Activated T-cell treated with anti-CD3 and anti-CD28 coated beads, Interleukin-2, amount 50 U/mL, for 72 hours (primary cell): ENCODE measurements at places on chromosomes 2 and 18. TPM values are rescaled to one million over a fixed set of nuclear protein-coding genes. Genes with fewer than 3 reads are reported as not detected.

Gene MC4R
- total RNA-seq, result not detected

GRCh38 chr2:167933097-167933814 lies 314.1 kb downstream of the STK39 start:
- no peak for DNase-seq
- no peak overlapping the region for H3K4me3 ChIP-seq
- H3K36me3 ChIP-seq, result no peaks in the 10 kb centered on the region

Gene RIT2
- total RNA-seq, result not detected

DNA sequence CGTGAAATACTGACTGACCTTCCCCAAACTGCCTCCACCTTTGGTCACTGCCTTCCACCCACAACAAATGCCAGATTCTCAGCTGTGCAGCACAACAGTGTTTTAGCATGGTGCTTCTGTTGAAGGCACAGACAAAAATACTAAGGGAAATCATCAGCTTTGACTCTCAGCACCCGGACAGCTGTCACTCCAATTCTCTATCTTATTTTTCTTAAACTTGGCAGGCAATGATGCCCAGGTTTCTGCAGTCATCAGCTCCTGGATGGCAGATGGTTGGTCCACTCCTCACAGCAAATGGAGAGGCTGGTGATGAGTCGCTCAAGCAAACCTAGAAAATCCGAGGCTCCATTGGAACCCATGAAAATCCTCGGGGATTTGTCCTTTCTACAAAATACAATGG lies 2.9 kb upstream of the FAM124B start:
- H3K36me3 ChIP-seq, result peaks cover 4% of the 10 kb centered on the region
- no peak overlapping the region for H3K4me3 ChIP-seq
- DNase-seq, result no peak

DNA sequence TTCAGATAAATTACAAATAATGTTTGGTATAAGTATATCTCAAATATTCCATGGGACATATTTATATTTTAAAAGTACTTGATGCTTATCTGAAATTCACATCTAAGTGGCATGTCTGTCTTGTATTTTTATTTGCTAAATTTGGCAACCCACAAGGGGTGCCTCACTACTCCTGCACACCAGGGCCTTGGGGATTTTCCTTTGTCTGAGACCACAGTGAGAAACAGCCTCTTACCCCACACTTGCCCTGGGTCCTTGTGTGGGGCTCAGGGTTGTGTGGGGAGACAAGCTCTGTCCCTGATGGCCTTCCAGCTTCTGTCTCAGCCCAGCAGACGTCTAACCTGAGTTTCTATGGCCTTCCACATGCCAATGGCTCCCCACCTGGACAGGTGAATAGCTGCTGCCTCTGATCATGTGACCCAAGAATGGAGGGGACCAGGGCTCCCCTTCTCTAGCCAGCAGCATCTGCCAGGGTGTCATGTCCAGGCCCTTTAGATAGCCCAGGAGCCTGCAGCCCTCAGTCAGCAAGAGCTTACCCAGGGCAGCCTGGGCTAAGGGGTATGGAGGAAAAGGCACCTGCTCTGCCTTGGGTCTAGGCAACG lies 49.5 kb upstream of the MRPL33 start:
- no peak overlapping the region for H3K4me3 ChIP-seq
- H3K27me3 ChIP-seq, result peaks cover 8% of the 10 kb centered on the region
- peaks cover 46% of the 10 kb centered on the region for H3K4me1 ChIP-seq
- H3K27ac ChIP-seq, result no peak overlapping the region
- no peaks in the 10 kb centered on the region for H3K36me3 ChIP-seq

Gene CD226
- 81.8 TPM for total RNA-seq

DNA sequence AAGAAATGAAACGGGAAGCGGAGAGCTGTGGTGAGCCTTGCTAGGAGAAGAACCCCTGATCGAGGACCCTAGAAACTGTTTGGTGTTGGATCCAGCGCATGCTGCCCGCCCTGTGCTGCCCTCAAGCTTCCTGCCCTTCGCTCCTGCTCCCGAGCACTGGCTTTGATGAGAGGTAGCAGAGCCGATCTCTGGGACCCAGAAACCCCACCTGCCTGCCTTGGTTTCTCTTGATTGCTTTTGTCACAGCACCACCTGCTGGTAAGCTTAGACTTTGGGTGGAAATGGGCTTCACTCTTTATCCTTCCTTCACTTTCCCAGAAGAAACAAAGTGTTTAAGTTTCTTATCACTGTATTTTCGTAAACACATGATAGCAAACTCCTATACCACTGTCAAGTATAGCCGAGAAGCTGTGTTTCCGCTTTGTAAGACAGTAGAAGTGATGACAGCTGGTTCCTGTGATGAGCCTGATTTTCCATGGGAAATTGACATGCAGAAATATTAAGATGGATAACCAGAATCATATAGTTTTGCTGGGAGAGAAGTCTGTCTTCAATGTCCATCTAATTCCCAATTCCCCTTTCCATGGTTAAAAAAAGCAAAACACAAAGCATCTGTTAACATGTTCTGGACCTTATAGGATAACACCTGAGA lies 267.4 kb downstream of the PHLPP1 start:
- no peaks in the 10 kb centered on the region for H3K36me3 ChIP-seq
- no peak overlapping the region for H3K4me3 ChIP-seq
- peak; percentile 71 for DNase-seq

DNA sequence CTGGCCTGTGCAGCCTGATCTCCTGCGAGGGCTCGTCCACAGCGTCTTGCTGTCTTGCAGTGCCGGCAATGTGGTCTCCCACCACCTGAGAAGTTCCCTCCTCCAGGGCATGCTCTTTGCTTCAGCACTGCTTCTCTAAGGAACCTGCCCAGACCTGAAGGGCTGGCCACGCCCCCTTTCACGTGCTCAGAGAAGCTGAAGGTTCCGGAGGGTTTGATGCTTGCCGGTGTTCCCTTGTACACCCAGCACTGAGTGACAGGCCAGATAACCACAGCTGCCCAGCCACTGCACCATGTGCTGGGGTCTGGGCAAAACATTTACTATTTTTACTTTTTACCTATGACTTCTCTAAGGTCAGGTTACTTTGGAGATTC lies 1.7 kb upstream of the POLR2D start:
- H3K27ac ChIP-seq, result no peak overlapping the region
- no peaks in the 10 kb centered on the region for H3K27me3 ChIP-seq
- H3K36me3 ChIP-seq, result no peaks in the 10 kb centered on the region
- H3K4me1 ChIP-seq, result peaks cover 35% of the 10 kb centered on the region

GRCh38 chr2:63596401-63596883 lies 7.7 kb downstream of the MDH1 start:
- H3K27ac ChIP-seq, result no peak overlapping the region
- no peaks in the 10 kb centered on the region for H3K27me3 ChIP-seq
- H3K4me3 ChIP-seq, result no peak overlapping the region
- H3K36me3 ChIP-seq, result no peaks in the 10 kb centered on the region

- H3K27me3 ChIP-seq, result no peaks in the 10 kb centered on the region
- peaks cover 23% of the 10 kb centered on the region for H3K4me1 ChIP-seq
- H3K4me3 ChIP-seq, result no peak overlapping the region
Observed at GRCh38 chr2:224915136-224915535, 127.1 kb downstream of the DOCK10 start.

DNA sequence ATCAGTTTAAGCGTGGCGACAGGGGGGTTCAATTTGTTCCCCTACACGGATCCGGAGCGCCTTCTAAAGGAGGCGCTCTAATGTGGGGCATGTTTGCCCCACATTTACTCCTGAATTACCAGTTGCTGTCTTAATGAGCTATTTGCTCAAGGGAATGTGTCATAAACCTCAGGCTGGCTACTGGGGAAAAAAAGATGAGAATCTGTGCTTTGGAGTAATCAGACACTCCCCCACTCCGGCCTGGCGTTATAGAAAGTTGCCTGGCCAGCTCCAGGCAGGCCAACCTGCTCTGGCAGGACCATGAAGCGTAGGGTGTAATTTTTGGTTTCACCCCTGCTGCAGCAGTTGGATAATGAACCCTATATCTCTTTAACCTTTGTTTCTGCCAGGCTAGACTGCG lies 31.0 kb upstream of the MAP3K20 start:
- H3K4me3 ChIP-seq, result no peak overlapping the region
- H3K4me1 ChIP-seq, result peaks cover 16% of the 10 kb centered on the region
- H3K27me3 ChIP-seq, result peaks cover 18% of the 10 kb centered on the region
- no peaks in the 10 kb centered on the region for H3K36me3 ChIP-seq
- H3K27ac ChIP-seq, result no peak overlapping the region

DNA sequence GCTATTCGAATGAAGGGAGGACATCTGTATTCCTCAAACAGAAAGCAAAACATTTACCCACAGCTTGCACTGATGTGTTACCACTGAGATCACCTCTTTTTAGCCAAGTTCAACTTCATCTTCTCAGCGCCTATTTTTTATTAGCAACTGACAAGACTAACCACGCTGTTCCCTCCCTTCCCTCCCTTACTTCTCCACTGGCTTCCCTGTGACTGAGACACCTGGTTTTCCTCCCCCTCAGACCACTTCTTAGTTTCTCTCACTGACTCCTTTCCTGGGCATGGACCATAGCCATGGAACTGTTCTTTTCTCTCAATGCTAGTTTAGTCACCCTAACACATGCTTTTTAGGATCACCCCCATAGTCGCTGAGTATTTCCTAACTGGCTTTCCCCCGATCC lies 3.3 kb downstream of the L3MBTL4 start:
- H3K4me3 ChIP-seq, result no peak overlapping the region
- peaks cover 1% of the 10 kb centered on the region for H3K36me3 ChIP-seq
- no peak for DNase-seq
- peaks cover 5% of the 10 kb centered on the region for H3K4me1 ChIP-seq
- H3K27ac ChIP-seq, result no peak overlapping the region

DNA sequence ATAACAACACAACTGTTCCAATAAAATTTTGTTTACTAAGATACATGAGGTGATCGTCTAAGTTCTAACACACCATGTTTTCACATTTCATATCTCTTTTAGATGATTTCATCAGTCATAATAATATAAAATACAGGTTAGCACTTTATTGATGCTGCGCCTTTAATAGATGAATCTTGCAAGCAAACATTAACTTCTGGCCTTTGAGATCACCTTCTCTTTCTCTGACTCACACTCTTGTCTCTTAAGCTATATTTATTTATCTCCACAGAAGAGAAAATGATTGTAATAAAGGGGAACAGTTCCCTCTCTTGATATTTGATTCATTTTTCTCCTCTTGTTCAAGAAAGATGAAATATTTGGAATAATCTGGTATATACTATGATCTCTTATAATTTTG lies 603.3 kb upstream of the POU3F3 start:
- H3K27me3 ChIP-seq, result no peaks in the 10 kb centered on the region
- no peak for DNase-seq
- H3K4me1 ChIP-seq, result no peaks in the 10 kb centered on the region
- H3K36me3 ChIP-seq, result no peaks in the 10 kb centered on the region
- H3K4me3 ChIP-seq, result no peak overlapping the region
- H3K27ac ChIP-seq, result no peak overlapping the region

- H3K27me3 ChIP-seq, result no peaks in the 10 kb centered on the region
- H3K4me1 ChIP-seq, result no peaks in the 10 kb centered on the region
- no peak overlapping the region for H3K4me3 ChIP-seq
- DNase-seq, result no peak
Observed at GRCh38 chr2:45470531-45470930, 140.5 kb downstream of the SRBD1 start.

DNA sequence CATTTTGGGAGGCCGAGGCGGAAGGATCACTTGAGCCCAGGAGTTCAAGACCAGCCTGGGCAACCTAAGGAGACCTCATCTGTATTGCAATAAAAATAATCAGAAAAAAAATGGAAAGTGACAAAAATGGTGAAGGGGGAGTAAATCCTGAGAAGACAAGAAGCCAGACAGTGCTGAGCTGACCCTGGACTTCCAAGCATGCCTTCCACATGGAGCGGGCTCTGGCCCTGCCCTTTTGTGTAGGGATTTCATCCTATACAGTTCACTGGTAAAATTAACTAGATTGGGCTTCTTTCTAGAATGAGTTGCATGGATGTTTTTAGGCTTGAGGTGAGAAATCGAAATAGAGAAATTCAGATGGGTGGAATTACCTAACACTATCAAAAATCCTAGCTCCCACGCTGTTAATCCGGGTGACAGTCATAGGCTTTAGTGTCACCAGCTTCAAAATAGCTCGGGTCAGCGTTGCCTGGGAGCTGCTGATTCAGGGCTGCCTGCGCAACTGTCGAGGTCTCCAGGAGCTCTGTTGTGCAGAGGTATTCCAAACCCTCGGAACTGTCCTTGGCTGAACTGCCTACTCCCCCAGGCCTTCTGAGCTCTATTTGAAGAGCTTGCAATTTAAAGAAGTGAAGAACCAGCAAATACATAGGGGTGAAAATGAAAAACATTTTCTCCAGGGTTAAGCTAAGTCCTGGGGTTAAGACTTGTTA lies 21.5 kb upstream of the ZNF532 start:
- H3K36me3 ChIP-seq, result peaks cover 1% of the 10 kb centered on the region
- no peak for DNase-seq
- H3K27ac ChIP-seq, result no peak overlapping the region

DNA sequence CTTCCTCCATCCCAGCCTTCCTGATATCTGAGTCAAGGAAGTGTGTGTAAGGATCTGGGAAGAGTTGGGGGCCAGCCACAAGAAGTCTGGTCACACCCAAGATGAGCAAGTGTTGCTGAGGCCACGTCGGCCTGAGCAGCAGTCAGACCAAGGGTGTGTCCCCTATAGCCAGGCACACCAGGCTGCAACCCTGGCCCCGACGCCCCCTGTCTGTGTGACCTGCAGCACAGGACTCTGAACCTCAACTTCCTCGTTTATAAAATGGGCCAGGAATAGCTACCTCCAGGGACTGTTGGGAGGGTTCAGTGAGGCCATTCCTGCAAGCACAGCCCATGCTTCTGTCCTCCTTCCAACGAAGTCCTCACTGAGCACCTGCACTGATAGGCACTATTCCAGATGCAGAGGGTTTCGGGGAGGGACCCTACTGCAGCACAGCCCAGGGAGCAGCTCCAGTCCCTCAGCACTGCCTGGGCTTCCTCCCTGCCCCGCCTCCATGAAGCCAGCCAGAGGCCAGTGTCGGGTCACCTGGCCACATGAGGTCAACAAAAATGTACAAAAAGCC lies 13.3 kb downstream of the LIMS2 start:
- no peaks in the 10 kb centered on the region for H3K36me3 ChIP-seq
- peaks cover 37% of the 10 kb centered on the region for H3K27me3 ChIP-seq
- DNase-seq, result no peak
- no peak overlapping the region for H3K4me3 ChIP-seq
- peaks cover 3% of the 10 kb centered on the region for H3K4me1 ChIP-seq

- peaks cover 12% of the 10 kb centered on the region for H3K4me1 ChIP-seq
- no peaks in the 10 kb centered on the region for H3K36me3 ChIP-seq
- H3K4me3 ChIP-seq, result peak within 1 kb of the TSS; percentile 81
- peak; percentile 40 for DNase-seq
Observed at GRCh38 chr2:39243469-39244123, at the start of gene CDKL4. Gene CDKL4, minus strand, starts transcription at chr2:39243970.

- peaks cover 82% of the 10 kb centered on the region for H3K27me3 ChIP-seq
- no peak overlapping the region for H3K27ac ChIP-seq
- no peak for DNase-seq
- no peaks in the 10 kb centered on the region for H3K36me3 ChIP-seq
- H3K4me1 ChIP-seq, result peaks cover 10% of the 10 kb centered on the region
Observed at GRCh38 chr18:58865701-58866065, 1.0 kb downstream of the ZNF532 start.
